Osteocyte (in vitro differentiated cells): ENCODE measurements at places on chromosomes 13 and 19. TPM values are rescaled to one million over a fixed set of nuclear protein-coding genes. Genes with fewer than 3 reads are reported as not detected.

The LRRC25 gene
- total RNA-seq = 0.16 TPM in 1 of 2 replicates, not detected in the other

GRCh38 chr19:44401139-44402115, at the start of gene ZNF285:
Gene ZNF285, minus strand, starts transcription at chr19:44401608. Its CDS starts 4,395 bp downstream, at chr19:44397213.
- DNase-seq = peak; percentile 98

The JOSD2 gene
- 43.7 and 46.9 TPM in 2 replicates for total RNA-seq

DNA sequence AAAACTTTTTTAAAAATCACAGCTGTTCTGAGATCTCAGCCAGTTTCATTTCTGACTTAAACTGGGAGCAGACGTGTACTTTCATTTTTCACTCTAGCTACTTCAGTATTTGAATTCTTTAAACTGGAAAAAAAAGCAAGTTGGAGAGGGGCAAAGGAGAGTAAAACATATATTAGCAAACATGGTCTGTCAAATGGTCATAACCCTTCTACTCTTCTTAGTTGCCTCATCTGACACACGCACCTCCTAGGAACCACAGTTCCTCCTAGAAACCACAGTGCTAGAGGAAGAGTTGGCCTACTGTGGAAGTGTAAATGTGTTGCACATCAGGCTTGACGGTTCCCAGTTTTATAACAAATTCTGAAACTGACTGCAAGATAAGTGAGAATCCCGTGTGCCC, 47.2 kb downstream of the TM9SF2 start:
- no peak for DNase-seq
